ENCODE measurements at places on chromosomes 1 and 21. TPM values are rescaled to one million over a fixed set of nuclear protein-coding genes. Genes with fewer than 3 reads are reported as not detected.
A peak's percentile ranks its signal among the peaks of the same experiment; 100 is the strongest.

The GUCA2B gene
- total RNA-seq = not detected

- no peak overlapping the region for H3K4me3 ChIP-seq
- no peak for DNase-seq
- H3K4me1 ChIP-seq = no peaks in the 10 kb centered on the region
- H3K27me3 ChIP-seq = no peaks in the 10 kb centered on the region
Measured at GRCh38 chr1:235835226-235835625, 31.5 kb downstream of the LYST start.

GRCh38 chr1:218284377-218284916 lies 646 bp upstream of the RRP15 start:
- DNase-seq = no peak
- peak overlapping the region; percentile 100 for H3K4me3 ChIP-seq
- H3K36me3 ChIP-seq = no peaks in the 10 kb centered on the region
- H3K27me3 ChIP-seq = no peaks in the 10 kb centered on the region
- peak overlapping the region; percentile 77 for H3K27ac ChIP-seq

- no peak overlapping the region for H3K4me3 ChIP-seq
- no peak overlapping the region for H3K27ac ChIP-seq
- DNase-seq = no peak
- H3K36me3 ChIP-seq = no peaks in the 10 kb centered on the region
- H3K4me1 ChIP-seq = no peaks in the 10 kb centered on the region
- no peaks in the 10 kb centered on the region for H3K27me3 ChIP-seq
Measured at GRCh38 chr21:33236766-33237165, 7.0 kb downstream of the IFNAR2 start.

The CLCA1 gene
- not detected for total RNA-seq

Data from astrocyte (in vitro differentiated cells and primary cell).